ENCODE measurements at places on chromosomes 6 and 20.

- DNase-seq, result no peak
Observed at GRCh38 chr20:17648315-17648646, 33.8 kb downstream of the RRBP1 start.

GRCh38 chr6:160005861-160006540, 37.1 kb downstream of the IGF2R start:
- DNase-seq, result peak; percentile 19

GRCh38 chr6:17714177-17714576, 7.5 kb upstream of the NUP153 start:
- DNase-seq, result no peak

DNA sequence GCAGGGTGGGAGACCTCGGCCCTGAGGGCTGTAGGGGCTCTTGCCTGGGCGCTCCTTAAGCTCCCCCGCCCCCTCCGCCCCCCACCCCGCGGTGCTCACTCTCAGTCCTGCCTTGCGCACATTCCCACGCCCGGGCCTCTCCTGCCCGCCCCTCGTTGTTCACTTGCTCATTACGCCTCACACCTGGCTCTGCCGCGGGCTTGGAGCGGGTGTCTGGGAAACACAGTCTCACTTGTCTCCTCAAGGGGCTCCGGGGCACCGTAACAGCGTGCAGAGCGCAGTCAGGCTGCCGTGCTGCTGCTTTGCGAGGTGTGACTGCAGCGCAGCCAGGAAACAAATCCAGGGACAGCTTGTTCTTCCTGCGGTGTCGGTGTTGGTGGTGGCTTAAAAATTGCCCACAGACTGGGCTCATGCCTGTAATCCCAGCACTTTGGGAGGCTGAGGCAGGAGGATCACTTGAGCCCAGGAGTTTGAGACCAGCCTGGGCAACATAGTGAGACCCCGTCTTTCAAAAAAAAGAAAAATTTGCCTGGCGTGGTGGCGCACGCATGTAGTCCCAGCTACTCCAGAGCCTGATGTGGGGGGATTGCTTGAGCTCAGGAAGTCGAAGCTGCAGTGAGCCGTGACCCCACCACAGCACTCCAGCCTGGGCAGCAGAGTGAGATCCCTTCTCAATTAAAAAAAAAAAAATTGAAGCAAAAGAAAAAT, 4.6 kb downstream of the NPBWR2 start:
- no peak for DNase-seq

DNA sequence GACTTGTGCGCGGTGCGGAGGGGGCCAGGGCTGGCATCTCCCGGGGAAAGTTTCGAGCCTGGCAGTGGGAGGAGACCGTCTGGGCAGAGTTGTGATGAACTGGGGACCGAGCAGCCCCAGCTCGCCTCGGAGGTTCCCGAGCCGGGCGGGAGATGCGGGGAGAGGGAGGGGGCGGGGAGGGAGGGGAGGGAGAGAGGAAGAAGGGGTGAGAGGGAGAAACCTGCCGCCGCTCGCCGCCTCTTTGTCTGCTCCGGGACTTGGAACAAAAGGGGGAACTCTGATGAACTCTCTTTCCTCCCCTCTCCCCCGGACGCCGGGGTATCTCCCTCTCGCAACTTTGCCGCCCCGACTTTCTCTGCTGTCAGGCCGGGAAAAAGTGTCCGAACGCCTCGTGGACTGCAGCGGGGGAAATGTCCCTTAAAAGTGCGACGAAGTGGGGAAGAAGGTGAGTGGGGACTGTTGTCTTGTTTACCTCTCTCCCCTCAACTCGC, 72.7 kb downstream of the SOX4 start:
- no peak for DNase-seq

DNA sequence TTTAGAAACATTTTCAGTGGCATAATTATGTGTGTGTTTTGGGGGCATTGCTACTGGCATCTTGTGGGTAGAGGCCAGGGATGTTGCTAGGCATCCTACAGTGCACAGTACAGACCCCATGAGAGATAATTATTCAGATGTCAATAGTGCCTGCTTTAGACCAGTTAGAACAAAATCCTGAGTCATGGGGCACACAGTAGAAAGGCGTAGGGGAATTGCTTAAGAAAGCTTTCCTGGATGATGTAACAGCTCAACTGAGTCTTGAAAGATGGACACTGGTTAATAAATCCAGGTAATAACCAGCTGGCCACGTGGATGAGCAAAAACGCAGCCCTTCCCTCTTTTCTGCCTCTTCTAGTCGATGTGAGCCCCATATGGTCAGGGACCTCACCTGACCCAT, 51.1 kb downstream of the KCNB1 start:
- peak; percentile 74 for DNase-seq

DNA sequence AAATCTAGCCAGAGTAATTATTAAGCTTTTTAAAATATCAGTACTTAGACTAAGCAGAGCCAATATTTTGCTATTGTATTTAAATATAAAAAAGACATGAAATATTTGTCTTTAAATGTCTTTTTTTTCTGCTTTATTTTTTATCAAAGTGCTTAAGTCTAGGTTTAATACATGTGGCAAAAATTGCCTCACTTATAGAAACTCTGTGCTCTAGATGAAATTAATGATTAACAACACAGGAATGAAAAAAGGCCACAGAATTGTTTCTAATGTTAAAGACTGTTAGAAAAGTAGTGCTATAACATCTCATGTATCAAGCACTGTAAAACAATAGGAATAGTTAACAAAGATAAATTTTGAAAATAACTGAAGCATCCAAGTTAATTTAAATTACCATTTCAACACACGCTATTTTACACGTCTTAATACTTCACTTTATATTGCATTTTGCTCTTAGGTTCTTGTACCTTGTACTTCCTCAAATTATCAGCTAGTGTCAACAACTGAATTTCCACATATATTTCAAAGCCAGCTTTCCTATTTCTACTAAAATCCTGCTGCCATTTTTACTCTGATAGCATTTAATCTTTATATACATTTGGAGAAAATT, 1515.1 kb downstream of the HACE1 start:
- DNase-seq, result no peak

DNA sequence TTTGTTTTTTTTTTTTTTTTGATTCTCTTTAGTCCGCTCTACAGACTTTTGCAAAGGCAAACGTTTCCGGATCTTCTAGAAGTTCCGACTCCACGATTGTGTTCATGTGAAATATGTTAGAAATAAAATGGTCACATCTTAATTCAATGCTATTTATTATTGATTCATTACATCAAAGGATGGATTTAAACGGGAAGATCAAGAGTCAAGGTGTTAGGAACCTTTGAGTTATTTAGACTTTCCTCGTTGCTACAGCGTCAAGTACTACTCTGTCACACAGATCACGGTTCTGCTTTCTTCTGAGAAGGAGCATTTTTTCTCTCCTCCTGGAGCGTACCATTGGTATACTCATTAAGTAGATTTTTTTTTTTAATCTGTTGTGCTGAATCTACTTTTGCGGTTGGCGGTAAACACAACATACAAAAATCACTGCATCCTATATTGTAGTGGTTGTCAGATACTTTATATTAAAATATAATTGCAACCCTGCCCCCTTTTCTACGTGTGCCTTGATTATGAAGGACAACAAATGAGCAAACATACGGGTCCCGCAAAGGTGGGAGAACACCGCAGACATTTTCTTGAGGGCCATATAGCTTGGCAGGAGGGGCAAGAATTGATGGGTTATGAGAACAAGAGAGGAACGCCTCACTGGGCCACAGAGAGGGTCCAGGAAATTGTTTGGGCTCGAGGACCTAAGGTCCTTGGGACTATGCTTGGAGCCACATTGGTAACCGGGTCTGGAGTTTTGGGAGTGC, 17.5 kb downstream of the HMGN4 start:
- DNase-seq, result peak; percentile 15

GRCh38 chr20:6287471-6287870, 164.6 kb upstream of the FERMT1 start:
- DNase-seq, result peak; percentile 31
